ENCODE measurements at places on chromosomes 4 and X.

DNA sequence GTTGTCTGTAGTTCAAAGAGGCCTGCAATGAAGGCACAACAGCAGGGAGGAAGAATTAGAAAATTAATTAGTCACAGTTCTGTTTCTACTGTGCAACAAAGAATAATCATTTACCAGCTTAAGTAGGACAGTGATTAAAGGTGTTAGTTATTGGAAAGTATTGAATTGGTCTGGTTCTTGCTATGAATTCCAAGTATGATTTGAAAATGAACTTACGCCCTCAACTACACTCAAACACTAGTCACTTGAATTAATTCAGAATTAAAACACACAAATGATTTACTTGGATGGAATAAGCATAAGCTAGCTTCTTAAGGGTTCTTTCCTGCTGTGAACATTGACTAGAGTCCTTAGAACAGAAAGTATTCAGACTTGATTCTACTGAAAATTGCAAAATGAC lies 69.9 kb upstream of the EXOC1L start:
- DNase-seq, result no peak

- no peak for DNase-seq
Observed at GRCh38 chr4:111991797-111992196, 153.5 kb upstream of the FAM241A start.

DNA sequence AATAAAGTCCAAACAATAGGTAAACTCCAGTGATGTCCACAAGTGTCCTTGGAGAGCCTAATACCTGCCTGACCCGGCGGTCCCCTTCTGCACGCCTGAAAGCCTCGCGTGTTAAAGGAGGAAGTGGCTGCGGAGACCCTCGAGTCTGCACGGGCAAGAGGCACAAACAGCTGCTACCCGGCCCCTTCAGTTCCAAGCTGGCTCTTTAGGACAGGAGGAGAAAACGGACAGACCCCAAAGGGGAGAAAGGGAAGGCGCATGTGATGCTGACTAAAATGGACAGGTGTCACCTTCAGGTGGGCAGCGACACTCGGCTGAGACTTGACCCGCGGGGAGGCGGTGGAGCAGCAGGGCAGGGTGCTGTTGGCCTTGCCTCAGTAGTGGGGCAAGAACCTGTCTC lies 102.7 kb upstream of the TENM3 start:
- no peak for DNase-seq

GRCh38 chr4:924107-925096 lies 7.7 kb downstream of the GAK start:
- no peak for DNase-seq

- no peak for DNase-seq
Observed at GRCh38 chr4:161803171-161803570, 360.6 kb downstream of the FSTL5 start.
